ENCODE measurements at places on chromosomes 5 and 9. TPM values are rescaled to one million over a fixed set of nuclear protein-coding genes. Genes with fewer than 3 reads are reported as not detected.

- DNase-seq: no peak
These were observed 5.9 kb downstream of the KLF4 start for GRCh38 chr9:107483666-107484065.

SPINK13 gene
- 0.93 TPM for polyA plus RNA-seq

PHF24 gene
- 0.60 TPM for polyA plus RNA-seq

DNA sequence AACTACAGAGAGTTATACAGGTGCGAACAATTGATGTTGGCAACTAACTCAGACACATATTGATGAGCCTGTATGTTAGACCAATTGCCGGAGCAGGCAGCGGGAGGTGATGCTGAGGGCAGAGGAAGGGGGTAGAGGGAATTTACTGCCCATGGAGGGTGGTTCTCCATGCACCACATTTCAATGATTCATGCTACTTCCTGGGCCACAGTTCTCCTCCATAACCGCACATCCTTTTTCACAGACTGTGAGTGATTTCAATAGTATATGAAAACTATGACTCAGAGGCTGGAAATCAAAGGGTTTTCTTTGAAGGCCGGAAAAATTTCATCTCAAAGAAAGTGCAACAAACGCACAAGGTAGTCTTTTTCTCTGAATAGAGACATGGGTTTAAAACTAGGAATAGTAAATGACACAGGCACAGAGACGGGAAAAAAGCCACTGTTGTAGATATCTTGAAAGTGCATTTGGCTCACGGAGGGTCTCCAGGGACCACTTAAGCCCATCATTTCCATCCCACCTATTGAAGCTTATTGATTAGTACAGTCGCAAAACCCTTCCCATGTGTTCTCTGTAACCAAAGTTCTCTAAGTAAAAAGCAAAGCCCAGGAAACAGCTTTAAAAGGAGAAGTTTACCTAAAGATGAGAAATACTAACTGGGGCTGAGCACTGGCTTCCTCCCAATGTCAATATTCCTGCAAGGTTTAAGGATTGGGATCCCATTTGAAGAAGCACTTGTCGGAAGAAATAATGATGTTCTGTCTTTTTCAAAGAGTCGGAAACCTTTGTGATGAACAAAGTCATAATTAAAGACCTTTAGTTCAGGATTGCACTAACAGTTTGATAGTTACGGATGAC is 28.0 kb upstream of the ADAM19 start:
- no peak for DNase-seq

THBS4 gene
- polyA plus RNA-seq: 5.7 TPM

DNA sequence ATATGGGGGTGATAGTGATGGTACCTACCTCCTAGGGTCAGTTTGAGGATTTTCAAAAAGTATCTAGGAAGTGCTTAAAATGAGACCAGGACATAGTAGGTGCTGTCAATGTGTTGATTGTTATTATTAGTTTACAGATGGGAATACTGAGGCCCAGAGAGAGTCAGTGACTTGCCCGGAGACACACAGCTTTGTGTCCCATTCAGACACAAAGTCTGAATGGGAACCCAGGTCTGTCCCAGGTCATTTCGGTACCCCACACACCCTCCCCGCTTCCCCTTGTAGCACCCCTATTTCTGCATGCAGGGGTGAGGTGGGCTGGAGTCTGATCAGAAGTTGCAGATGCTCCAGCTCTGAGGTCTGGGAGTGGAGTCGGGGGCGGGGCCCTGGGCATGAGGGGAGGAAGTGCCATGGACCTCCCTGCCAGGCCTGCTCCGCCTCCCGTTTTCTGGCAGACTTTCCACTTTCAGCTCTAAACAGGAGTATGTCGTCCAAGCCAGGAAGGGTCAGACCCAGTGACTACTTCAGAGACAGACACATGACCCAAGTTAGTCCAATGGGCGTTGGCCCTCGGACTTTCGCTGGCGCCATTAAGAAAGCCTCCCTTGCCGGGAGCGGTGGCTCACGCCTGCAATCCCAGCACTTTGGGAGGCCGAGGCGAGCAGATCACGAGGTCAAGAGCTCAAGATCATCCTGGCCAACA is 3.2 kb upstream of the DBN1 start:
- DNase-seq: no peak

Measured in left lung (tissue), 14 donors.